ENCODE measurements at places on chromosomes 4 and X. TPM values are rescaled to one million over a fixed set of nuclear protein-coding genes. Genes with fewer than 3 reads are reported as not detected.

- no peak for DNase-seq
Observed at GRCh38 chr4:114017120-114017917, 37.9 kb upstream of the ARSJ start.

- no peak for DNase-seq
Observed at GRCh38 chrX:16578218-16578617, 71.7 kb upstream of the S100G start.

DNA sequence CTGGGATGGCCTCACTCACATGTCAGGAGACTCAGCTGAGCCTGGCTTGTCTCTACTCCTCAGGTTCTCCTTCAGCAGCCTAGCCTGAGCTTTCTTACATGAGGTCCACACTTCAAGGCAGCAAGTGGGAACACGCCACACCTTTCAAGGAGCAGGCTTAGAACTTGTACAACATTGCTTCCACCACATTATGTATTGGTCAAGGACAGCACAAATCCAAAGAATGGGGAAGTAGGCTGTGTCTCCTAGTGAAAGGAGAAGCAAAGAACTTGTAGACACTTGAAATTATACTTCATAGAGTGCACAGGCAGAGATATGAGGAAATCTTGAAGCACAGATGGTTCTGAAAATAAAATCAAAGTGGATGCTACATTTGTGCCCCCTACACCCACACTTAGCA is 120.9 kb upstream of the NOCT start:
- DNase-seq: no peak

DNA sequence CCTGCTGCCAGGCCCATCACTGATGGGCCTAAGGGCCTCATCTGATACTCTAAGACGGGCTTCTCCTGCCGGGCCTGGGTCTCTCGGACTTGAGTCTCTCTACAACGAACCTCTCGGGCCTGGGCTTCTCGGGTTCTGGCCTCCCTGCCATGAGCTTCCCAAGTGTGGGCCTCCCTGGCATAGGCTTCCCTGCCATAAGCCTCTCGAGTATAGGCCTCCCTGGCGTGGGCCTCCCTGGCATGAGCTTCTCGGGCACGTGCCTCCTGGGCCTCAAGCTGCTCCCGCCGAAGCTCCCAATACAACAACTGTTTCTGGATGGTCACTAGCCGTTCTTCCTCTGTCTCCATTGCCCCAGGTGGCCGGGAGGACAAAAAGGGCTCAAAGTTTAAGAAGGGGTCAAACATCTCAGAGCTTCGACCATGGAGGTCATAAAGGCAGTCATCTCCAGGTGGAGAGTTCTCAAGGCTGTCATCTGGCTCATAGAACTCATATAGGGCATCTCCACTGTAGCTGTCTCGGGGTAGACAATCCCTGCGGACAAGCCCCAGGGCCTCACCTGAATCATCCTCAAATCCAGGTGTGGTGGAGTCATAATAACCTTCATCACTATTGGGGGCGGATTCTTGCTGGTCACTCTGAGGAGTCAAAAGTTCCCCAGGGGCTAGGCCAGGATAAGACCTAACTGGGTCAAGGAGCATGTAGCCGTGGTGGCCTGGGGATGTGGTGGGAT is 14.1 kb downstream of the AMER1 start:
- no peak for DNase-seq

DNA sequence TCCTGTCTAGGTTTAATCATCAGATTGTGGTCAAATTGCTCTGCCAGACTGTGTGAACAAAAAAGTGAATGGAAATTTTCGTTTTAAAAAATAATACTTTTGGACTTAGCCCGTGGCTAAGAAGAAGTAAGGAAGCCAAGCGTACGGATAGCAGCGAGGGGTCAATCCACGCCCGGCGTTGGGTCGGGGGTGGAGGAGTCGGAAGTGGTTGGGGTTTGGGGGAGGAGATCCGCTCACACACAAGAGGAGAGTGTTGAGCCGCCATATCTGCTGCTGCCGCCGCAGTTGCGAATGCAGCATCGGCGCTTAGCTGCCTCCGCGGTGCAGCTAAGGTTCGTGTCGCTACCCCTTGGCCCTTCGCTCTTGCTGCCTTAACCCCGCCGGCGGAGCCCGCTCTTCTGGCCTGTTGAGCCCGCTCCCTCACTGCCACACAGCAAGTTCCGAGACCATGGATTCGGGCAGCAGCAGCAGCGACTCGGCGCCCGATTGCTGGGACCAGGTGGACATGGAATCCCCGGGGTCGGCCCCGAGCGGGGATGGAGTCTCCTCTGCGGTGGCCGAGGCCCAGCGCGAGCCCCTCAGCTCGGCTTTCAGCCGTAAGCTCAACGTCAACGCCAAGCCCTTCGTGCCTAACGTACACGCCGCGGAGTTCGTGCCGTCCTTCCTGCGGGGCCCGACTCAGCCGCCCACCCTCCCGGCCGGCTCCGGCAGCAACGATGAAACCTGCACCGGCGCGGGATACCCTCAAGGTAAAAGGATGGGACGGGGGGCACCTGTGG is at the start of gene GSPT2:
Gene GSPT2 (plus strand): TSS at position 264 of the 779 bp plus-strand sequence. CDS start 185 bp downstream, at position 449.
- DNase-seq: peak; percentile 88

DNA sequence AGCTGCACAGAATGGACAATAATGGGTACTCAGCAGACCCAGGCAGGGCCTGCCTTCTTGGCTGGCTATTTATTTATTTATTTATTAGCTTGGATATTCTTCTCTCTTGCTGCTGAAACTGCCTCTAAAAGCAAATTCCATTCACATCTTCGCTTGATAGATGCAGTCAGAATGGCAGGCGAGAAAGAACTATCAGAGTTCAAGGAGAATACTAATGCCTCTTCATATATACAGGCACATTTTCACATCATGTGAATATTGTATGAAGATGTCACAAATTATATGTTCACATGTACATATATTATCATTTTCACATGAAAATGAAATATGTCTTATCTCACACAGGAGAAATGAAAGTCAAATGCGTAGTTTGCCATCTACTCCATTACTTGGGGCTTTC is 479.7 kb upstream of the ATOH1 start:
- DNase-seq: peak; percentile 30

GRCh38 chrX:107686026-107686425 is 57.7 kb downstream of the PRPS1 start:
- DNase-seq: no peak

DNA sequence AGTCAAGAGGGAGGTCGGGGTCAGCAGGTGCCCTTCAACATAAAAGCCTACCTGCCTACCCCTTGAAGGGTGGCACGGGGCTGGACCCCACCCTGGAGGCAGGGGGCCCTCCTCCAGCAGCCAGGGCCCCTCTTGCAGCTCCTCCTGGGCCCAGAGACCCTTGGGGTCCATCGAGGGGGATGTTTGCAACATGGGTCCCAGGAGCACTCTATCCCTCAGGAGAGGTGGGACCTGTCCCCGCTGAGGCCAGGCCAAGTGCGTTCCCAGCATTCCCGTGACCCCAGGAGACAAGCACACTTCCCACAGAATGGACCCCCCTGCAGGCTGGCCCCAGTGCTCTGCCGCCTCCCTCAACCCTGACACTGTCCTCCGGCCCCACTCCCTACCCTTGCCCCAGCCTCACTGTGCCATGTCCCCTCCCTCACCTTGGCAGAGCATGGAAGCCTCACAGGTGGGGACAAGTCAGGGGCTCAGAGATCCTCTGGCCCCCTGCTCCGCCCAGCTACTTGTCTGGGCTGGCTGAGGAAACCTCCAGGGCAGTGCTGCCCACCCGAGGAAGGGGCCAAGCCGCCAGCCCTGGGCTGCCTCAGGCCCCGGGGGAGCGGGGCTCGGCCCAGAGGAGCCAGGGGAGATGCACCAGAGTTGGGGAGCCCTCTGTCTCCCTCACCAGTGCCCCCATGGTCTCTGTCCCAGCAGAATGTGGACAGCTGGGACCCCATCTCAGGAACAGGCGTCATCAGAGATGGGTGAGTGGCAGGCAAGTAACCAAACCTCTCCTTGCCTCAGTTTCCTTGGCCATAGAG is 2.2 kb downstream of the MXD4 start:
- DNase-seq: no peak

GRCh38 chr4:151038452-151039157 is 23.5 kb upstream of the LRBA start:
- no peak for DNase-seq

DNA sequence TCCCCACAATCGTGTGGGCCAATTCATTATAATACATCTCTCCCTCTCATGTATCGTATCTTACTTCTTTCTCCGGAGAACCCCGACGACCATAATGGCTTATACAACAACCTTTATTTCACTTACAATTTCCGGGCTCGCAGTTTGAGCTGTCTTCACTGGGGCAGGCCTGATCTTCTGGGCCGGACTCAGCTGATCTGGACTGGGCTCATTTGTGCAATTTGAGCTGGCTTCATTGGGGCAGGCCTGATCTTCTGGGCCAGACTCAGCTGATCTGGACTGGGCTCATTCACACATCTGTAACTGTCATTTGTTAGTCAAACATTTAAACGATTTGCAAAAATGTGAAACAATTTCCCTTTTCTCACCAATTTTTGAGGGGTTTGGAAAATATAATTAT is 171.5 kb upstream of the FRG1 start:
- DNase-seq: no peak

DNA sequence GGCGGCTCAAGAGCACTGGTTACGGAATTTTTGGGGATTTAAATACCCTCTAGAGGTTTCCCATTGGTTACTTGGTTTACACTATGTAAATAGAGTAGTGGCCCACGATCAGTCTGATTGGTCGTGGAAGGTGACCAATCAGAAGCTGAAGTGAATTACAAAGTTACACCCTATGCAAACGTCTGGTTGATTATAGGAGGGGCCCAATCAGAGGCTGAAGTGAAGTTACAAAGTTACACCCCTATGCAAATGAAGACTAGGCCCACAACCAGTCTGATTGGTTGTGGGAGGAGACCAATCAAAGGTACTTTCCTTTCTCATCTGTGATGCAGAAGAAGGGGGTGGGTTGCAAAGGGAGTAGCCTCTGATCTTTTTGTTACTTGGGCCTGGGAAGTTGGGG is 45.1 kb upstream of the HSD17B10 start:
- DNase-seq: no peak

- DNase-seq: no peak
Observed at GRCh38 chr4:111836601-111837000, 308.7 kb upstream of the FAM241A start.

DNA sequence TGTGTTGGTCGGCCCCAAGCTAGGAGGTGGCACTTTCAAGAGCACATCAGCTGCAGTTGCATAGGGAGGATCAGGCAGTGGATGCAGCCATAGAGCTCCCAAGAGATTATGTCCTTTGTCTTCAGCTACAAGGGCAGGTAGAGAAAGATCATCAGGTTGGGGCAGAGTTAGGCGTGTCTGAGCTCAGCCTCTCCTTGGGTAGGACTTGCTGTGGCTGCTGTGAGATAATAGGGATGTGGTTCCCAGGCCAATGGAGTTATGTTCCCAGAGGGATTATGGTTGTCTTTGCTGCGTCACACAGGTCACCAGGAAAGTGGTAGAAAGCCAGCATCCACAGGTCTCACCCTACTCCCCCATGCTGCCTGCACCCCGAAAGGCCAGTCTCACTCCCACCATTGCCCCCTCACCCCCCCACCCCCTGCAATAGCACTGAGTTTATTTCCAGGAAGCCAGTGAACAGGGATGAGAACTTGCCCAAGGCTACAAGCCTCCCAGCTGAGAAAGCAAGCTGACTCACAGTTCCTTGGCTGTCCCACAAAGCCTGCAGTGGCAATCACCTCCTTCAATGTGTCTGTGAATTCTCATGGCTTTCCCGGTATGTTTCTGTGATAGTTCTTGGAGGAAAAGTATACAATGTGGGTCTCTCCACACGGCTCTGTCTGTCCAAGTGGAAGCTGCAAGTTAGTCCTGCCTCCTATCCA is 148.4 kb downstream of the STPG2 start:
- DNase-seq: no peak

DNA sequence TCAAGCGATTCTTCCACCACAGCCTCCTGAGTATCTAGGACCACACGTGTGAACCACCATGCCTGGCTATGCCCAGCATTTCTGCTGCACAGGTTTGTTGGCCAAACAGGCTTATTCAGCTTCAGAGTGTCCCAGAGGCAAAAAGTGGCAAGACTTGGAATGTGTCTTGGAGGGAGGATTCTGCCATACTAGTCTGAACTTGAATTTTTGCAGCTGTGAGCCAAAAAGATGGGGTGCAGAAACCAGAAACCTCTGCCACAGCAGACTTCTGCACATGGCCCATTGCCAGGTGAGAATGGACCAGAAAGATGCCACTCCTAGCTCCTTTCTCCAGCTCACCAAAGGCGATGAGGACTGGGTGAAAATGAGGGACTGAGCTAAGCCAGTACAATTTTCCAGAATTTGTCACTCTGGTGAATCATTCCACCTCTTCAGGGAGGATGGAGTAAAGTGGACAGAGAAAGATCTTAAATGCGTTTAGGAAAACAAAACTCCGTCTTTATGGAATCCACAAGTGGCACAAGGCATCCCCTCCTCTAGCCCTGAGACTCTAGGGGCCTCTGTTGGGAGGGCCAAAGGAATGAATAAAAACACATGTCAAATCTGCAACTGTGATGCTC is 369.1 kb upstream of the CLNK start:
- DNase-seq: no peak

- no peak for DNase-seq
Observed at GRCh38 chr4:100679926-100680325, 162.1 kb upstream of the EMCN start.

DNA sequence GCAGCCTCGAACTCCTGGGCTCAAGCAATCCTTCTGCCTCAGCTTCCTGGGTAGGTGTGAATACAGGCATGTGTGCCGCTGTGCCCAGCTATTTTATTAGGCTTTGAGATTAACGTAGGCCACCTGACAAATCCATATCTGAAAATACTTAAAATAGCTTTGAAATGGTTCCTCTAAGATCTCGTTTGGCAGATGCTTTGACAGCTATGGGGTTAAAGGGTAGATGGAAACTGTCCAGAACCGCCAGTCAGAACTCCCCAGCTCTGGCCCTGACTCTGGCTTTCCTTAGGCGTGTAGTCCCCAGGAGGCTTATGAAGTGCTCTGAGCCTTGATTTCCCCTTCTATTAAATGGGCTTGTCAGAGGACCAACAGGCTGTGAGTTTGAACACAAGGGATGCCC is 32.8 kb upstream of the STIM2 start:
- DNase-seq: no peak

DNA sequence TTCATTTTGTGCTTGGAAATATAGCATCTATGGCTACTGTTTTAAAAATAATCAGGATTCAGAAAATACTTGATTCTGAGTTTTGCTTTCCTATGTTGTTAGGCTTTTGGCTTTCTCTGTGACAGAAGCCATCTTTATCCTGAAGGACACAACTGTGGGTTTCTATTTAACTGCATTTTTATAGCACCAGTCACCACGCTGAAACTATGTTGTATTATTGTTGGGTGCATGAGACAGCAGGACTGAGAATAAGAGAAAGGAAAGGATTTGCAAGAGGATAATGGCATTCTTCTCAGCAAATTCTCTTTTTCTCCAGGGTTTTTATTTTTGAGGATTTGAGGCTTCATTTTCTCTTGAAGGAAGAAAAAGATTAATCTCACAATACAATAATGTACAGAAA is 10.1 kb upstream of the NEUROG2 start:
- DNase-seq: no peak

- no peak for DNase-seq
Observed at GRCh38 chrX:107686792-107687191, 58.5 kb downstream of the PRPS1 start.

- no peak for DNase-seq
Observed at GRCh38 chr4:51840781-51841180, 2.2 kb upstream of the DCUN1D4 start.

TSPAN7 gene
- 371 TPM for polyA plus RNA-seq

ZCCHC18 gene
- polyA plus RNA-seq: 4.3 TPM

CT45A10 gene
- not detected for polyA plus RNA-seq

SSX2 gene
- polyA plus RNA-seq: not detected

YY2 gene
- polyA plus RNA-seq: 0.22 TPM

CSAG3 gene
- polyA plus RNA-seq: not detected

NEIL3 gene
- 1.8 TPM for polyA plus RNA-seq

ARMCX4 gene
- polyA plus RNA-seq: 6.7 TPM

CRMP1 gene
- polyA plus RNA-seq: 599 TPM

CT45A1 gene
- not detected for polyA plus RNA-seq
